ENCODE measurements at places on chromosomes 12 and 14. TPM values are rescaled to one million over a fixed set of nuclear protein-coding genes. Genes with fewer than 3 reads are reported as not detected.
A peak's percentile ranks its signal among the peaks of the same experiment; 100 is the strongest.

The LGMN gene
- 4.8 TPM for total RNA-seq

GRCh38 chr12:109595321-109595902 lies 21.8 kb downstream of the MVK start:
- DNase-seq, result no peak

DNA sequence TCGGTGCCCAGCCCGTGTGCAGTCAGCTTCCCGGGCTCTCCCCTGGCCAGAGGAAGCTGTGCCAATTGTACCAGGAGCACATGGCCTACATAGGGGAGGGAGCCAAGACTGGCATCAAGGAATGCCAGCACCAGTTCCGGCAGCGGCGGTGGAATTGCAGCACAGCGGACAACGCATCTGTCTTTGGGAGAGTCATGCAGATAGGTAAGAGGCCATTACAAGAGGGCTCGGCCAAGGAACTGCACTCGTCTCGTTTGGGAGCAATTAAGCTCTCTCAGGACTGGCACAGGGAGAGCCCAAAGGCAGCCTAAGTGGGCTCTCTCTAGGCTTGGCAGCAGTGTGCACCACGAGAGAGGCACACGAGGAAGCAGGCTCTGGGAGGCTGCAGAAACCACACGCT lies 3.7 kb downstream of the WNT5B start:
- no peak for DNase-seq

- DNase-seq, result no peak
Observed at GRCh38 chr12:7096979-7097378, 4.7 kb upstream of the C1R start.

The TMEM179 gene
- total RNA-seq, result not detected

The P3H3 gene
- total RNA-seq, result 0.83 TPM

DNA sequence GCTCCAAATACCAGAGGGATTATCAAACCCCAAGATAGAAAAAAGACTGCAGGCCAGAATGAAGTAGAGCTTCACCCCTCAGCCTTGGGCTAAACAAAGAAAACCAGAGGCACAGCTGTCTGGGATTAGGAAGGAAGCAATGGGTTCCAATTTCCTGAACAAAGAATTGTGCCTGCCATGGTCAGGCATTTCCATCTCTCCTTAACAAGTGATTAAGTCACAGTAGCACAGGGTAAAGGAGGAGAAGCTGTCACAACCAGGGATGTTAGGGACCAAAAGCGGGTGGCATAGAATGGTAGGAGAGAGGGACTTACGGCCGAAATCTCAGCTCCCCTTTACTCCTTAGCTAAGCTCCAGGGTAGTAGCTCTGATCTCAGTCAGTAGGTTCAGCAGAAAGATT lies 33.9 kb downstream of the SPTLC2 start:
- no peak for DNase-seq

DNA sequence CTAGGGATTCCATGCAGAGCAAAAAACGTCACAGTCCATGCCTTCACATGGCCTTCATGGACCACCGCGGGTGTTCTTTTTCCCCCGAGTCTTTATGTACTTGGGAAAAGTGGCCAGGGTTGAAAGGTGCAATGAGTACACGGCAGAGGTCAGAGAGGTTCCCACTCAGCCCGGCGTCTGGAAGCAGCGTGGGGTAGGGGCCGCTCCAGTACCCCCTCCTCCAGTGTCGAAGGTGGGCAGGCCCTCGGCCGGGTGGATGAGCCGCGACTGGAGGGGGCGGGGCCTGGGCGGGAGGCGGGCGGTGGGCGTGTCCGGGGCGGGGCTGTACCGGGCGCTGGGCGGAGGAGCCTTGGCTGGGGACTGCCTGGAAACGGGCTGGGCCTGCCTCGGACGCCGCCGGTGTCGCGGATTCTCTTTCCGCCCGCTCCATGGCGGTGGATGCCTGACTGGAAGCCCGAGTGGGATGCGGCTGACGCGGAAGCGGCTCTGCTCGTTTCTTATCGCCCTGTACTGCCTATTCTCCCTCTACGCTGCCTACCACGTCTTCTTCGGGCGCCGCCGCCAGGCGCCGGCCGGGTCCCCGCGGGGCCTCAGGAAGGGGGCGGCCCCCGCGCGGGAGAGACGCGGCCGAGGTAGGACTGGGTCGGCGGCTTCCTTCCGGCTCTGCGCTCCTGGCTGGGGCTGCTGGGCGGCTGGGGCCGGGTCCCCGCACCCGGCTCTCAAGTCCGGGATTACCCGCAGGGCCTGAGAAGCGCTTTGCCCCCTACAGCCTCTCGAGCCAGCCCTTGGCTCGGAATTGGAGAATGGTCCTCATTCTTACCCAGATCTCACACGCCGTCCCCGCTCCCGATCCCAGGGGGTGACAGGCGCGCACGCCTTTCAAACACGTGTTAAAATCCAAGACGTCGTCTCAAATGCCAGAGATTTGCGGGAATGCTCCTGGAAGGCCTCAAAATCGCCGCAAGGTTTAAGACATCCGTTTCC lies at the start of gene RXYLT1:
RXYLT1 (plus strand) TSS at position 412 of the 984 bp plus-strand sequence; CDS start at position 464, 52 bp downstream.
- peak; percentile 83 for DNase-seq

- no peak for DNase-seq
Observed at GRCh38 chr12:2857021-2857431, at the start of gene TEX52. Gene TEX52 (minus strand): TSS chr12:2857039. CDS start chr12:2857026, 13 bp downstream.

The MIP gene
- total RNA-seq, result not detected

GRCh38 chr12:325906-326305 lies 63.2 kb downstream of the KDM5A start:
- DNase-seq, result no peak

DNA sequence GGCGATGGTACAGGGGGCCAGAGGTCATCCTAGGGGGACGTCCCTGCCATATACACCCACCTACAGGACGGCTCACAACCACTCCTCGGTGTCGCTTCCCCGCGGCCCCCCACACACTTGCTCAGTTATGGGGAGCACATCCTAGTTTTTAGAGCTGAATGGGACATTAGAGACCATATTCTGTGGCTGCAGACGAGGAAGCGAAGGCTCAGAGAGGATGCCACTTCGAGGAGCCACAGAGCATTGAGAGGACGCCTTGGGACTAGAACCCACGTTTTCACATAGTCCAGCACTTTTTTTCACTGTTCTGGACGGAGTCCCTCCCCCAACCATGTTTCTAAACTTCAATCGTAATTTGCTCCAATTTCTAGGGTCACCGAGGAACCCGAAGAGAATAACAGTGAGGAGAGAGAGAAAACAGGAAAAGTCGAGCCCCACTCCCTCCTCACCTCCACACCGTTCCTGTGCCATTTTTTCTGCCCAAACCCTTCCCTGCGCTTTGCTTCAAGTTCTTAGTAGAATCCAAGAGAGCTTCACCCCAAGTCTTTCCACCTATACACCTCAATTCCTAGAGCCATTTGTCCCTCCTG lies 641 bp upstream of the ASCL1 start:
- no peak for DNase-seq

GRCh38 chr12:68784015-68784414 lies 24.0 kb upstream of the MDM2 start:
- DNase-seq, result no peak

The LGALS3 gene
- total RNA-seq, result 12.2 TPM

The BATF gene
- 193 TPM for total RNA-seq

DNA sequence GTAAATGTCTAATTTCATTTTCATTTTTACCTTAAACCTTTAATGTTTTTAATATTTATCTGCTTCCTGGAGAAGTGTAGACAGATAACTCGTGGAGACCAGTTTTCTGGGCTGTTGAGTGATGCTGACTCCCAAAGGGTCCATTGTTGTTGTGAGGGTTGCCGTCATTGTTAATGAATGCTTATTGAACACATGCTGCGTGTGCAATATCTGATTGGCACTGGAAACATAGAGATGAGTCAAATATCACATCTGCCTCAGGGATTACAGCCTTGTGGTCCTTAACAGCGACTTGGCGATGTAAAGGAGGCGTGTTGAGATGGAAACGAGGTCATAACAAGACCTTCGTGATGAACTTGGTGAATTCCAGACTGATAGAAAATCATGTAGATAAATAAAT lies 85.9 kb downstream of the FBXW8 start:
- no peak for DNase-seq

DNA sequence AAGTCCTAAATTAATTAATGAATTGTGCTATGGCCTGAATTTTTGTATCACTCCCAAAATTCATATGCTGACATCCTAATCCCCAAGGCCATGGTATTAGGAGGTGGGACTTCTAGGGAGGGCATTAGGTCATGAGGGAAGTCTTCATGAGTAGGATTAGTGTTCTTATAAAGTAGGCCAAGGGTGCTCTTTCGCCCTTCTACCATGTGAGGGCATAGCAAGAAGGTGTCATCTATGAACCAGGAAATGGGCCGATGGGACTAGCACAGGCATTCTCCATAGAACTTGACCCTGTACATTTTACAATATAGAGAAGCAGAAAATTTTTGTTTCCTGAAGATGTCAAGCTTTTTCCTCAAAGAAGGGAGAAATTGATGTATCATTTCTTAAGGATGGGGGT lies 12.5 kb downstream of the SYT10 start:
- no peak for DNase-seq

GRCh38 chr14:24944800-24945199 lies 105.1 kb downstream of the STXBP6 start:
- DNase-seq, result no peak

The ANO4 gene
- not detected for total RNA-seq

DNA sequence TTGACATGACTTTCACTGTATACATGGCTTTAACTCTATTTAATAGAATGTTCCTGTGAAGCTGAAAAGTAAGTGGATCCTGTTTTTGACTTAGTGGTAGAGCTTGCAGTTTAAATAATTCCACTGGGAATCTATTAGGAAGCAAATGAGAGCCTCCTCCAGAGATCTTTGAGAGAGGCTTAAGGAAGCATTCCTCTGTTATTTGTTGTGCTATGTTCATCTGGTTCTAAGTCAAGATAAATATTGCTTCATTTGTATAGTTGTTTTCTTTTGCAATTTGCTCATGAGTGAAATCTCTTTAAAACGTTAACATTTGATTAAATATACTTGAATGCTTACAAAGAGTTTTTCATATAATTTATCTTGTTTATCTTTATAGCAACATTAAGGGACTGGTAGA lies 70.4 kb downstream of the TMTC2 start:
- DNase-seq, result no peak

GRCh38 chr14:96201157-96201556 lies 3.5 kb upstream of the BDKRB2 start:
- DNase-seq, result no peak

DNA sequence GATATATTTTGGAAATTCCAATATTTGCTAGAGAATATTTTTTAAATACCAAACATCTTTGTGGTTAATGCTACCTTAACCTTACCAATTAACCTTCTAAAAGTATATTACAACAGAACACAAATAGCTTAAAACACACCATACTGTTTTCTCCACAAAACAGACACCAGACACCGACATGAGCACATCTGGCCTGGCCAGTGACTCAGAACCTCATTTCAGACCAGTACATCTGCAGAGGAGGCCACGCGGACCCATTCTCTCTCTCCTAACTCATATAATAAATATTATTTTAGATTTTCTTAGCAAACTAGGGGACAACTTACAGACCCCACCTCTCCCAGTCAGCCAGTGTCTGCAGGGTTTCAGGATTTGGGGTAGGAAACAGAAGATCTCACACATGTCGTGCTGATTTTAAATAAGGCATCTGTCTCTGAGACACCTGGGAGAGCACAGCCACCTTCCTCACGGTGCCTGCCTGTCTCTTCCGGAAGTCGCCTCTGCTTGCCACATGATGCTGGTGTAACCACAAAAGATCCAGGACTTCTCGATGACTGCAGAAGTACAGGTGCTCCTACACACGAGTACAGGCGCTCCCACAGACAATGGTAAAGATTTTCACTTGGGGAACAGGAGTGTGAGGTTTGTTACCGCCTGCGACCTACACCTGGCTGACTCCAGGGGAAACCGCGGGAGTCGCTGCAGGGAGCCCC lies 9.7 kb upstream of the ANKLE2 start:
- peak; percentile 39 for DNase-seq

DNA sequence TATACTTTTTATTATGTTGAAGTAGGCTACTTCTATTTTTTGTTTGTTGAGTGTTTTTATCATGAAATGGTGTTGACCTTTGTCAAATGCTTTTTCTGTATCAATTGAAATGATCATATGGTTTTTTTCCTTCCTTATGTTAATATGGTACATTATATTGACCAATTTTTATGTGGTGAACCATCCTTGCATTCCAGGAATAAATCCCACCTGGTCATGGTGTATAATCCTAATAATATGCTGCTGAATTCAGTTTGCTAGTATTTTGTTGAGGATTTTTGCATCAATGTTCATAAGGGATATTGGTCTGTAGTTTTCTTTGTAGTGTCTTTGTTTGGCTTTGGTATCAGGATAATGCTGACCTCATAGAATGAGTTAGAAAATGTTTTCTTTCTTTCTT lies 10.4 kb downstream of the OR5AU1 start:
- DNase-seq, result no peak

The LALBA gene
- total RNA-seq, result not detected

The RTL1 gene
- not detected for total RNA-seq

DNA sequence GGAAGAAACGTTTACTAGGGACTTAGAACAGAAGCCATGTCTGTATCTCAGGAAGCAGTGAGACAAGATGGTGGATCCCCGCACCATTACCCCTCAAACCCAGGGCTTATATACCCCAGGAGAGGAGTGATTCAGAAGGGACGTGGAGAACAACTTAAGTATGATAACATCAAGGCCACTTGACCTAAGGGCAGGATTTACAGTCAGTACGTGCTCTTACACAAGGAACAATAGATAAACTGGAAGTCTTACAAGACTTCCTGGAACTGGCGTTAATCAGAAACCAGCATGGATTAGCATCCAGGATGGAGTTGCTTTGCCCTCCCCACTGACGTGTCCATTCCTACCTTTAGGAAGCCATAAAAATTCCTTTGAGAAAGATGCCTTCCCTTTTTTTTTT lies 8.6 kb upstream of the ETFBKMT start:
- DNase-seq, result no peak

The LRRK2 gene
- total RNA-seq, result 0.20 TPM

GRCh38 chr12:67147447-67147846 lies 121.7 kb upstream of the CAND1 start:
- DNase-seq, result no peak

DNA sequence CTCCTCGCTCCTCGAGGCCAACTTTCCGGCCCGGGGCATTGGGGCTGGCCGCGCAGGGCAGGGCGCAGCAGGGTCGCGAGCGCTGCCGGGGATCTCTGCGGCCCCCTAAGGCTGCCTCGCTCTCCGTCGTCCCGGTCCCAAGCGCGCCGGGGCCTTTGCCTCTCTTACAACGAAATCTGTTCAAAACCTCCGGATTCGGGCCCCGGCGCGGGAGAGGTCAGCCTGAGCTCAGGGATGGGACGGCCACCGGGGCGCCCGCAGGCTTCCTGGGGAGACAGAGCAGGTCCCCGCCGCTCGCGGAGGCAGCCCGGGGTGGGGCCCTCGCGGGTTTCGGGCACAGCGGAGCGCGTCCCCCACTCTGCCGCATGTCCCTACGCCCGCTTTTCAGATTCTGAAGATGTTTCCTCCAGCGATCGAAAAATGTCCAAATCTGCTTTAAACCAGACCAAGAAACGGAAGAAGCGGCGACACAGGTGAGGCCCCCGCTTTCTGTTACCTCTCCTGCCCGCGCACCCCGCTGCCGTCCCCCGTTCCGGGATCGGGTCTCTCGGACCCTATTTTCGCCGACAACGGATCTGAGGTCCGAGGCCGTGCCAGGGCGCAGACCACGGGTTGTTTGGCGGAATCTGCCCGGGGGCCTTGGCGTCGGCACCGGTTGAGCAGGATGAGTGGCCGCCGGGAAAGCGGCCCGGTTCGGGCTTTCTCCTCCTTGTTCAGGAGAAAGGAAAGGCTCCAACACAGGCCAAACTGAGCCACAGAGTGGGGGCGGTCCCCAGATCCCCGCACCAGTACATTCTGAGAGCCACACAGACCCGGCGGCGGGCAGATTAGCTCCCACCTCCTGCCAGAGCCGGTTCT lies 1.8 kb downstream of the VSX2 start:
- DNase-seq, result no peak

The SERPINA3 gene
- 1.9 TPM for total RNA-seq

The SLC4A8 gene
- 1.1 TPM for total RNA-seq
